ENCODE measurements at places on chromosomes 11 and 22.

DNA sequence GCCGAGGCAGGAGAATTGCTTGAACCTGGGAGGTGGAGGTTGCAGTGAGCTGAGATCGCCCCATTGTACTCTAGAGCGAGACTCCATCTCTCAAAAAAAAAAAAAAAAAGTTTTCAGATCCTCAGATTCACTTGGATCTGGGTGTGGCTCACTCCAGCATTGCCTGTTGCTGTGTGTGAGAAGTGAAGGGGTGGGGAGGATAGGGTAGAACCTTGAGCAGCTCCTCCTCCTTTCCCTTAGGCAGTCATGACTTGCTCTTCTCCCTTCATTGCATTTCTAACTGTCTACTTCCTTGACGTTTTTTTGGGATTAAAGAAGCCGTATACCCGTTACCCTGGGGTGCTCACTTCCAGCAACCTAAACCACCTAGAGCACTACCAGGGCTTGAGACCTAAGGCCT lies 63.1 kb upstream of the YWHAH start:
- no peak for DNase-seq

DNA sequence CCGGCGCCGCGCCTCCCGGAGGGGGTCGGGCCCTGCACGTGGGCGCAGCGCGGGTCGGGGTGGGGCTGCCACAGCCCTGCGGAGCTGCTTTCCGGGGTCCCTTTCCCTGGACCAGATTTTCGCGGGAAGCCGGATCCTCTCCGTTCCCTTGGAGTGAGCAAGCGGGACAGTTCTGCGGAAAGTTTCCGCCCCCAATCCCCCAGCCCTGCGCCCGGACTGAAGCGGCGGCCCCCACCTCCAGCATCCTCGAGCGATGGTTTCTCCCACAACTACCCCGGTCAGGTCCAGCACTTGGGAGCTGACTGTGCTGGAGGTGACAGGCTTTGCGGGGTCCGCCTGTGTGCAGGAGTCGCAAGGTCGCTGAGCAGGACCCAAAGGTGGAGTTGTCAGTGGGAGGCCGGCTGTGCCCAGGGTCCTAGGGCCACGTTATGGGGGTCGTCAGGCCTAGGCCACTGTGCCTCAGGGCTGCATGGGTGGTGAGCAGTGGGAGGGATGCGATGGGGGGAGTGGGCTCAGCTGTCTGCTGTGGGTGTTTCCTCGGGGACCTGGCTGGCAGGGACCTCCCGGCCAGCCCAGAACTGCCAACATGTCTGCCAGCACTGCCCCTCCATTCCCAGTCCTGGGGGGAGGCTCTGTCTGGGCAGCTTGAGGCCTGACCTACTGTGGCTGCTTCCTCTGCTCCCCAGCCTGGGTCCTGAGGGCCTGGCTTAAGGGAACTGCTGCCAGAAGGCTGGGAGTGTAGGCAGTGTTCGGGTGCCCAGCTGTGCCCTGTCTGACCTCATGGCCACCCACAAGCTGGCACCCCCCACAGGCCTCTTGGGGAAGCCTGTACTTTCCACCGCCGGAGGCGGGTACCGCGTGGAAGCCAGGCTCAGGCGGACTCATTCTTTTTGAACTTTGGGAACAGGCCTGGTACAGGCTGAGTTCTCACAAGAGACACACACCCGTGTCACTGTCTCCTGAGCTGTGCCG lies 726 bp downstream of the ST3GAL4 start:
- DNase-seq, result no peak

GRCh38 chr11:1918436-1919315 lies 827 bp upstream of the TNNT3 start:
- no peak for DNase-seq

DNA sequence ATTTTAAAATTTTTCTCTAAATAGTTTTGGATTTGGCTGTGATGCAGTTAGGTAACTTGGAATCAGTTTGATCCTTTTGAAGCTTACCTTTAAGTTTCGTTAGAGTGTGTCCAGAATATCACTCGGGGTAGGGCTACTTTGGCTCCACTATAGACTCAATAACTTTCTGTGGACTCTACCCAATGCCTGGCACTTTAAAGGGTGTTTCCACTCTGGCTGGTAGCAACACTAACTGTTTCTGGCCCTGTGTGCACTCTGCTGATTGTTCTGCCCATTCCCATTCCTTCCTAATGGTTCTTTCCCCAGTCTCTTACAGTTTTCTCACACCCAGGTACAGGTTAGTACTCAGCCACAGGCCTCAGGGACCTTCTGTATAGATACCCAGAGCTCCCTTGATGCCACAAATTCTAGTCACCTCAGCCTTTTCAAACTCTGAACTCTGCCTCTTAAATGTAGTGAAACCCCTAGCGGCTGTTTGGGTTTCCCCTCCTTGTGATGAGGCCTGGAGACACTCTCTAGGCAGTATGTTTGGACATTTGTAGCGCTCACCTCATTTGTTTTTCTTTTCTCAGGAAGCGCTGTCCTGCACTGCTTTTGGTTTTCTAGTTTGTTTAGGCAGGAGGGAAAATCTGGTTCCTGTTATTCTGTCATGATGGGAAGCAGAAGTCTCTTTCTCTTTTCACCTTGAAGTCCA lies 16.8 kb downstream of the CUL5 start:
- DNase-seq, result no peak

DNA sequence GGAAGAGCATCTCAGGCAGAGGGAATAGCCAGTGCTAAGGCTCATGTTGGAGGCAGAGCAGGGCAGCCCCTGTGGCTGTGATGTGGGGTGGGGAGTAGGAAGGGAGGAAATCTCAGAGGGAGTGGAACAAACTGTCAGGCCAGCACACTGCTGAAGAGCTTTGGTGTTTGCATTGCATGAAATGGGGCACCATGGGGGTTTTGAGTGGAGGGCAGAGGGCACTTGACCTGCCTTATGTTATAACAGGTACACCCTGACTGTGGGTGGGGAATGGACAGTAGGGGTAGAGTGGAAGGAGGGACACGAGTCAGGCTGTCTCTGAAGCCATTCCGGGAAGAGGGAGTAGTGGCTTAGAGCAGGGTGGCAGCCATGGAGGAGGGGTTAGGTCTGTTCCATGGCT lies 24.0 kb downstream of the PRDM11 start:
- DNase-seq, result no peak
